ENCODE measurements at places on chromosomes 16 and 17.

DNA sequence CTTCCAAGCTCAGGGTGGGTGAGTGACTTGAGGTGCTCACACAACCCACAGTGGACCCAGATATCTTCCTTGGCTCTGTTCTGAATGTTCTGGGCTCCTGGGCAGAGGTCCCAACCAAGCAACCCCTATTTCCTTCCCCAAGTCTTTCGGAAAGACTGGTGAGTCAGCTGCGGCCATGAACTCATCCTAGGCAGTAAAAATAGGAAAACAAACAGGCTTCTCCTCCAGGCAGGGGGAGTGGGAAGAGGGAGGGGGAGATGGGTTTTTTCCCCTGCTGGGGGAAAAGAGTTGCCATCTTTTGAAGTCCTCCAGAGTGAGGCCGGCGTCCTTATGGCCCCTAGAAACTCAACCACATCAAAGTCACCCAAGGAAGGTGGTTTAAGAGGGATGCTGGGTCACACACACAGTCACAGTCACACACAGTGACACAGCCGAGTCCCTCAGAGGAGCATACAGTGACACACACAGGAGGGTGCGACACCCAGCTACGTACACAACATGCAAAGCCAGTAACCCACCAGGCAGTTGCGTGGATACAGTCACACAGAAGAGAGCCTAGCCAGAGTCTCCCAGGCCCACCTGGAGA, 16.0 kb upstream of the DLX4 start:
- DNase-seq: peak; percentile 87

DNA sequence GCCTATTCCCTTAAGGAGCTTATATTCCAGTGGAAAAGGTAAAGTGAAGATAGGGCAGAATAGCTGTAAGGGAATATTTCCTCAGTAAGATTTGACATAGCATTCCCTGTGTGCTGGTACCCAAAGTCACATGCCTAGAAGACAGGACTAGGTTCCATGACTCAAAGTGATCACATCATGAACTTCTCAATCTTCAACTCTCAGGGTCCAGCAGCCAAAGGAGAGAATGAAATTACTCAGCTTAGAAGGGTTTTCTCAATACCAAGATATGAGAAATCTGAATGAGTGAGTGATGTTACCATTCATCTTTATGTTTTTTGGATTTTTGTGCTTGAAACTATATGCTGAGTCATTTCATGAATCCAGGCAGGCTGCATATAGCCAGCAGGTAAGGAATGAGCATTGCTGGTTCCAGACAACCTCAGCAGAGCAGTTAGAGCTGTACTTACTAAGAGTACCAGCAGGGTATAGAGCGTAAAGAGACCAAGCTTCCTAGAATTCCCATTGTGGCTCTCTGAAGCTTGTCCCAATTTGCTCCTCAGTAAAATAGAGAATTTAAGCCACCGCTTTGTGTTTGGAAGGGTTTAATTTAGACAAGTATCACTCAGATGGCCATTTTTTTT, 91.1 kb downstream of the ANKFN1 start:
- DNase-seq: no peak

DNA sequence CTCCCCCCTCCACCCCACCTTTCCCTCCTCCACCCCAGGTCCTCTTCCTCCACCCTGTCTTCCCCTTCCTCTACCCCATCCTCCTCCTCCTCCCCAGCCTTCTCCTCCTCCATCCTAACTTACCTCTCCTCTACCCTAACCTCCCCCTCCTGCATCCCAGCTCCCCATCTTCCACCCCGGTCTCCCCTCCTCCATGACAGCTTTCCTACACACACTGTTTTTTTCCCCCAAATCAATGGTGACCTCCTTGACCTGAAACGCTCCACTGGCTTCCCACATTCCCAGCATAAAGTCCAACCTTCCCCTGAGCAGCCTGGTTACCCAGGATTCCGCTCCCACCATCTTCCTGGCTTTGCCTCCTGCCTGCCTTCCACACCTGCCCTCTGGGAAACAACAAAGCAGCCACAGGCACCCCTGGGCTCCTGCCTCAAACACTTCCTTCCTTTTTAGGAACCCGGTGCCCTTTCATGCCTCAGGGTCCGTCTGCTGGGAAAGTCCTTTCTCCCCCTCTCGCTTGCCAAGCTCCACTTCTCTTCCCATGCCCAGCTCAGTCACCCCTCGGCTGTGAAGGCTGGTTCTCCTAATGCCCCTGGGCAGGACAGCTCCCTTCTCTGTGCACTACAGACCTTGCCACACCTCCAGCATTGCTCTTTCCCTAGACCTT, 2.1 kb downstream of the RGS9 start:
- no peak for DNase-seq

DNA sequence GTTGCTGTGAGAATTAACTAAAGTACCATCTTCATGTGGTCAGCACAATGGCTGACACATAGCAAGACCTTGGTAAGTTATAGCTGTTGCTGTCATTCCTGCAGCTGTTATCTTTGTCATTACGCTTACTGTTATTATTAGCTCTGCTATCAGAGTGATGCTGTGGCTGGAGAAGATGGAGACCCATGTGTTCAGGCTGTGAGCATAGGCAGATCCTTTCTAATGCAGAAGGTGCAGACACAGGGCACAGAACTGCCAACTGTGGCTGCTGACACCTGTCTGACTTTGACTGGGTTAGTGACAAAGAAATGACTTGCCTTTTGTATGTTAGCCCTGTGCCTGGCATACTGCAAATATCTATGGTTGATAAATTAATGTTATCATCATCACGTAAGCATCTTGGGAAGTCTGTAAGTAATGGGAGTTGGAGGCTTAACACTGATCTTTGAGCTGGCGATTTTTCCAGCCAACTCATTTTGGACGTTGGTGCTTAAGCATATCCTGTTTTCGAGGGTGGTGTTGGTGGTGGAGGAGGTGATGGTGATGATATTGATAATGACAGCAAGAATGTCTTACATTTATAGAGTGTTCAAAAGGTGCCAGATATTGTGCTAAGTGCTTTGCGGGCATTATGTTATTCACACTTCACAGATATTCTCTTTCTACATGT, 695.3 kb downstream of the WWOX start:
- DNase-seq: no peak

GRCh38 chr16:50011707-50012106, 13.3 kb upstream of the CNEP1R1 start:
- no peak for DNase-seq

DNA sequence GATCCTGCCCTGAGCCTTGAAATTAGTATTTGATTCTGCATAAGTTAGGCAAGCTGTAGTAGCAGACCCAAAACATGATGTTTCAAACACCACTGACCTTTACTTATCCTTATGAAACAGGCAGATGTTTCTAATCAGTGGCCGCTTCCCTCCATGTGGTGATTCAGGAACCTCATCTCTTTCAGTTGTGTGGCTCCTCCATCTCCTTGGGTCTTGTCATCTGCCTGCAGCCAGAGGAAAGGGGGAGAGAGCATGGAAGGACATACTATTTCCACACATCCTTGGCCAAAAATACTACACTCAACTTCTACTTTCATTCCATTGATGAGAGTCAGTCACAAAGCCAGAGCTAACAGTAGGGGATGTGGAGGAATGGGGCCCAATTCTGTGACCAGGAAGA, 41.6 kb upstream of the IRX6 start:
- no peak for DNase-seq

DNA sequence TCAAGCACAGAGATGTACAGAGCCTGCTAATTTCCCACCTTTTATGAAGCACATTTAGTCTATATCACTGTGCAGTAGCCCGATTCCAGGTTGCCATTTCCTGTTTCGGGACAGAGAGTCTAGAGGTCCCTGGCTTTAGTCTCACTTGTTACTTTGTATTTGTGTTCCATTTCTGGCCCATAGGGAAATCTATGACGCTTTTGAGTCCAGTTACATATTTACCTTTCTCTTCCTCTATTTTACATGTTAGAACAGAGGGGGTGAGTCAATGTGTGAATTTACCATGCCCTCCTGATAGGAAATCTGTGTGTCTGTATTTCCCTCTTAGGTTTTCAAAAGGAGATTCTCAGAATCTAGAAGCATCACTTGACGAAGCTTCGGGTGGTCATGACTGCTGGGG, 227.1 kb upstream of the ZFHX3 start:
- DNase-seq: no peak

- DNase-seq: peak; percentile 6
These were observed 53.9 kb upstream of the ERN1 start for GRCh38 chr17:64183815-64184214.

GRCh38 chr17:45848868-45849535, 4.3 kb downstream of the SPPL2C start:
- no peak for DNase-seq

GRCh38 chr17:418421-418751, 65.8 kb upstream of the RPH3AL start:
- no peak for DNase-seq

DNA sequence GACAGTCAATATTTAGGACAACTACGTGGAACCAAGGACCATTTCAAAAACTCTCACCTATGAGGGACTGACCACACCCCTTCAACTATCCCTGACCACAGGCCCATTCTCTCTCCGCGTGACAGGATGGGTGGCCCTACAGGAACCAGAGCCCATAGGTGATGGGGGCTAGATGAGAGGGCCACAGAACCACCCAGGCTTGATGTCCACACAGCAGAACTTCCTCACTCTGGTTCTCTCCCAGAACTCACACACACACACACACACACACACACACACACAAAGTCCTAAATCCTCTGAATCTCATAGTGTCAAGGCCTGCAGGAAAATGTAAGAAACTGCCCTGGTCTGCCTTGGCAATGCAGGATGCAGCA, 1.5 kb downstream of the ZNF319 start:
- DNase-seq: no peak

GRCh38 chr16:53282328-53282727, 151.9 kb upstream of the RBL2 start:
- no peak for DNase-seq

GRCh38 chr17:44999433-44999832, 31.3 kb upstream of the C1QL1 start:
- no peak for DNase-seq

DNA sequence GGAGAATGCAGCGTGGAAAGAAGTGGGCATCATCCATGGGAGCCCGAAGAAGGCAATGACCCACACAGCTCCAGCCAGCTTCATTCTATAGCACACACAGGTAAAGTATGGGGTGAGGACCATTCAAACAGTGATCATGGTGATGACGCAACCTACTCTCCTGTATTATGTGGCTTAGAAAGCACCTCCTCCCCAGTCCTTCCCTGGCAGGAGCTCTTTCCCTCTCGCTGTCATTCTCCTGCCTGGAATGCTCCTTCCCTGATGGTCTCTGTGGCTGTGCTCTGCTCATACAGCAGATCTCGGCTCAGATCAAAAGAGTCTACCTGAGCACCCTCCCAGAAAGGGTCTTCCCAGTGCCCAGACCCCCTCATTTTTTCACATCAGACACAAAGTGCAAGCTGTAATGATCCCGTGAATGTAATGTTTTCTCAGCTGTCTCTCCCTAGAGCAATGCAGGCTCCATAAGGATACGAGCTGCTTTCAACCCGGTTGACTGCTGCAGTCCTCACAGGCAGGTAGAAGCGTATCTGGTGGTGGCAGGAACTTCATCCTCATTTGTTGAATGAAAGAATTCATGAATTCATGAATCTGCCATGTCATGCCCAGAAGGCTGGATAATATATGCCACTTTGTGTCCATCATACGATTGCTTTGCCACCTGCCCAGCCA, 248.8 kb downstream of the HS3ST3A1 start:
- no peak for DNase-seq

GRCh38 chr17:62156949-62157348, 91.9 kb upstream of the MED13 start:
- no peak for DNase-seq

- DNase-seq: no peak
These were observed 559.9 kb upstream of the HSBP1 start for GRCh38 chr16:83247767-83248372.

GRCh38 chr16:85909932-85910853, 11.2 kb downstream of the IRF8 start:
- no peak for DNase-seq

GRCh38 chr16:80606221-80606766, 65.5 kb downstream of the DYNLRB2 start:
- no peak for DNase-seq

- no peak for DNase-seq
These were observed 3.9 kb downstream of the NLE1 start for GRCh38 chr17:35138218-35138617.

GRCh38 chr17:66310528-66311148, 8.2 kb downstream of the PRKCA start:
- DNase-seq: no peak

All from endothelial cell of umbilical vein (primary cell).